ENCODE measurements at places on chromosomes 6 and 20.

GRCh38 chr20:63626424-63627128, at the start of gene GMEB2:
Gene GMEB2, minus strand, starts transcription at chr20:63627101. Its CDS starts 7,704 bp downstream, at chr20:63619397.
- peak; percentile 91 for DNase-seq

DNA sequence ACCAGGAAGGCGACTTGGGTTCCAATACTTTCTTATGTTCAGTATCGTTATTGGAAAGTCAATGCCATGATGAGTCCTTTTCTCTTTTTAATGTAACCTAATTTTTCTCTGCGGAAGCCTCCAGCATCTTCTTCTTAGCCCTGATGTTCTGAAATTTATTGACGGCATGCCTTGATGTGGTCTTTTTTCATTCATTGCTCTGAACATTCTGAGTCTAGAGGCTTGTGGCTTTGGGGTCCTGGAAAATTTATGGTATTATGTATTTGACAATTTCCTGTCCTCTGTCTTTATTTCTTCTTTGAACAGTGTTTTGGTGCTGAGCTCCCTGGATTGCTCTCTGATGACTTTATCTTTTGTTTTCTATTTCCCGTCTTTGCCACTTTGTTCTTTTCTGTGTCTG, 28.7 kb upstream of the MAS1 start:
- DNase-seq = no peak

DNA sequence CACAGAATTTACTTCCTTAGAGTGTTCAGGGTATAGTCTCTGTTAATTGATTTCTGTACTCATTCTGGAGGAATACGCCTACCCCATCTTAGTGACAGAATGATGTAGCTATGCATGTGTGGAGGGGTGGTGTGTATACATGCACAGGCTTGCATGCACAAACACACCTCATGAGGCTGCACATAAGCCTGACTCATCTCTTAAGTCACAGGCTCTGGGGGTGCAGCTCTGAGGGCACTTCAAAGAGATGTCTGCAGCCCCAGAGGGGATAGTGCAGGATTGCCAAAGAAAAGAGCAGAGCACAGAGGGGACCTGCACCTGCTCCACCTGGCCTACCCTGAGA, 24.6 kb downstream of the TBX18 start:
- DNase-seq = no peak

DNA sequence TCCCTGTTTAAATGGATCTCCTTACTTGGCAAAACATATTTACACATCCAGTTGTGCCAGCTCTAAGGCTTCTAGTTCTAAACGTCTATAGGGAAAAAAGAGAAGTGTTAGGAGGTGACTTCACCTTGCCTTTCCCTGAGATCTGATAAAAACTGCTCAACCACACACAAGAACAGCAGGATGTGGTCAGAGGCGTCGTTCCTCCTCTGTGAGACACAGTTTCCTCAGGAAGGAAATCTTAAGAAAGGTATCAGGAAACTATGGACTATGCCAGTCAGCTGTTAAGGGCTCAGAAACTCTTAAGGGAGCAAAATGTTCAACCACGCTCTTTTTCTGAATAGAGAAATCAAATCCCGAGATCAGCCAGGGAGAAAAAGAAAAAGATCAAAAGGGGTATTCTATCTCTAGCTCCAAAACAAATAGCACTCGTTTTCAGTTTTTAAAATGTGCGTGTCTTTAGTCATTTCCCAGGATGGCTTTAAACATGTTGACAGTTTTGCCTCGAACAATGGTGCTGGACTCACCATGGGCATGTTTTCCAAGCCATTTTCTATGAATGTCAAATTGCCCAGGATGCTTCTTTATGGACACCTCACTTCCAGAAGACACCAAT, 154.5 kb downstream of the HACE1 start:
- no peak for DNase-seq

DNA sequence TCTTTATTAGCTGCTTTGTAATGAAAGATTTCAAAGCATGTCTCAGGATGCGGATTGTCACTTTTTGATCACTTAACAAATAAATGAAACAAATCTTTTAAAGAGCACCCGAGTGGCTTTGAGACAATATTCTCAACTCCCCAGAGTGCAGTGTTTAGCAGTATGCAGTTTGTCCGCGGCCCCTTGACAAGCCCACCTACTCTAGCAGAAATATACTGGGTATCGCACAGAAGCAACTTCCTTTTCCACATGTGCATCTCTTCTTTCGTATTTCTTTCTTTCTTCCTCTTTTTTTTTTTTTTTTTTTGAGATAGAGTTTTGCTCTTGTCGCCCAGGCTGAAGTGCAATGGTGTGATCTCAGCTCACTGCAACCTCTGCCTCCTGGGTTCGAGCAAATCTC, 84.5 kb upstream of the FAM184A start:
- DNase-seq = no peak

DNA sequence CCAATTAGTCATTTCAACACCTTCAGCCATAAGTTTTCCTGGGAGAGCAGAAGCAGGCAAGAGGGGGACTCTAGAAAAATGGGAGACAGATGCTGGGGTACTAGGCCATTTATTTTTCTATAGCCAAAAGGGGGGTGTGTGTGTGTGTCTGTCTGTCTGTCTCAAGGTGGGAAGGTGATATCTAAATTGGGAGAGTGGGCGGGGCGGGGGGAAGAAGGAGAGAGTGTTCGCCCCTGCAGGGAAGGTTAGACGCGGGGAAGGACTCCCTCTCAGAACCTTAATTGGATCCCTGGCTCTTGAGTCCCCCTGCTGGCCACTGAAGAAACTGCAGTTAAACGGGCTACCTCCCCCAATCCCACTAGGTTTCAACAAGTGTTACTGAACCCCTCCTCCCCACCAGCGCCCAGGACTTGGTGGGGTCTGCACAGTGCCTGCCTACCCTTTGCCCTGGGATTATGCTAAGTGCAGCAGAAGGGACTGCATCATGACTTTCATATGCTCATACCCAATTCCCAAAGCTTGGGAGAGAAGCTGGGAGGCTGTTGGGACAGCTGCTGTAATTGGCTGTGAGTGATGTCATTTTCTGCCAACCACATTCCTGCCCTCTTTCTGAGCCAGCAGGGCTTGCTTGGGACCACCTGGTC, 45.8 kb downstream of the FOXP4 start:
- peak; percentile 88 for DNase-seq

GRCh38 chr20:25676164-25676809, 20.4 kb downstream of the ZNF337 start:
- peak; percentile 58 for DNase-seq

- DNase-seq = no peak
Measured at GRCh38 chr6:133047065-133047665, 194.0 kb upstream of the EYA4 start.

DNA sequence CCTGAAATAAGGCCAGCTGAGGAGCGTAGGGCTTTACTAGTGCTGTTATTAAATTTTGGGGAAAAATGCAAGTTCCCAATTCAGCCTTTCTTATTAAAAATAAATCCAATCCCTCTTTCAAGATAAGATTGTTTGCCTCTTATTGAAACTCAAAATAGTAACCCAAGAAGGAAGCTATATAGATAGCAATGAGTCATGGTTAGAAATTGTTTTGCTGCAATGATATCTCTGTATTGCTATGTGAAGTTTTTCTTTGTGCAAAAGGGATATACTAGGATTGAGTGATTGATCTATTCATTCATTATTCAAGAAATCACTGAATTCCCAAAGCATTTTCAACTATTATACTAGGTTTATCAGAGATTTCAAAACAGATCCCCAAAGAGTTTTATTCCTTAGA, 93.0 kb upstream of the HDAC2 start:
- no peak for DNase-seq

- DNase-seq = no peak
Measured at GRCh38 chr20:891706-892080, 24.4 kb downstream of the ANGPT4 start.

DNA sequence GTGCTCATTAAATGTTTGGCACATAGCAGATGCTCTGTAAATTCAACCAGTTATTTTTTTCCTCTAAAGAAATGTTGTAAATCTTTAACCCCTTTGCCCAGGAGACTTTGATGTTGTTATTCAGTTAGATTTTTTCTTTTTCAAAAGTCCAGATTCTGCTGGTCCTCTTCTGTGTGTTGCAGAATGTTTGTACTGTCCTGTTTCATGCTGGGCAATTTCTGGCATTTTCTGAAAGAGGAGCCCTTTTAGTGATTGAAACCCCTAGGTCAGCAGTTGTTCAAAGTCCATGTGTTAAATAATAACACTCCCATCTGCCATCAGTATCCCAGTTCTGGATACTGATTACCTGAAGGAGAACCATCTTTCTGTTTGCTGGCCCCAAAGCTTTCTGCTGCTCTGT, 1.3 kb upstream of the SLC17A1 start:
- DNase-seq = no peak

DNA sequence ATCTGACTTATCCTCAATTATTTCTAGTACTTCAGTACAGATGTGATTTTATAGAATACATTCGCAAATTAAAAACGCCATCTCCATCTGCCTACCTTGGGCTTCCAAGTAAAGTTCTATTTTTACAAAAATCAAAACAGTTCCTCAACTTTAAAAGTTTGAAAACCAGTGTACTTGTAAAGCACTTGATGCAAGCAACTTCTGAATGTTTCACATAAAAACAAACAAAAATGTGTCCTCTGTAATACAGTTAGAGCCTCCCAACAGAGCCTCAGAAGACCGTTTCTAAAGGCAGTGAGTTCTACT, 384 bp upstream of the MANEA start:
- no peak for DNase-seq

DNA sequence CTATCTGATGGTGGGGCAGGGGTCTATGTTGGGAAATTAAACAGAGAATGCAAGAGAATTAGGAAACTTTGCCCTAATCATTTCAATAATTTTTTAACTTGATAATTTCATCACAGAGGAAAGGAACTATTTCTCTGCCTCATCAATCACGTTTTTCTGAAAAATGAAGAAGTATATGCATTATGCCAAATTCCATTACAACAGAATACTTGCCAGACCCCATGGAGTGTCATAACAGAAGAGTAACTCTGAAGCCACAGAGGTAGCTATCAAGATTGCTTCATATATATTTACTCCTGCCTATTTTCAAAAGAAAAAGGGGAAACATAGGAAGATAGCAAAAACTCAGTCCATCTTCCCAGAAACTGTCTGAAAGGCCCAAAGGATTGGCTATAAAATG, 5.7 kb upstream of the USP49 start:
- no peak for DNase-seq

DNA sequence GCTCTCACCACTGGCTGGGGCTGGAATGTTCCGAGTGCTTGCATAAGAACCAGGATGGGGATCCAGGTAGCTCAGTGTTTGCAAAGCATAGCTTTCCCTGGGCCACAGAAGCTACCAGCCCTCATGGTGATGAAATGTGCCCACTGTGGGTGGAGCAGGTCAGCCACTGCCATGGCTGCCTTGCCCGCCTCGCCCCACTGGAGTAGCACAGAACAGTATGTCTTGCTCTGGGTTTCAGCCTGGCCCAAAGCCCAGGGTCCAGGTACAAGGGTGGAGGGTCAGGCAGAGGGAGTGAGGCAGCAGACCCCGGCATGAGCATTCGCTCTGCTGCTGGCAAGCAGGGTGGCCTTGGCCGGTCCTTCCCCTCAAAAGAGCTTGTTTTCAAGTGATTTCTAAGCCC, 34.7 kb downstream of the KCNK17 start:
- DNase-seq = no peak

DNA sequence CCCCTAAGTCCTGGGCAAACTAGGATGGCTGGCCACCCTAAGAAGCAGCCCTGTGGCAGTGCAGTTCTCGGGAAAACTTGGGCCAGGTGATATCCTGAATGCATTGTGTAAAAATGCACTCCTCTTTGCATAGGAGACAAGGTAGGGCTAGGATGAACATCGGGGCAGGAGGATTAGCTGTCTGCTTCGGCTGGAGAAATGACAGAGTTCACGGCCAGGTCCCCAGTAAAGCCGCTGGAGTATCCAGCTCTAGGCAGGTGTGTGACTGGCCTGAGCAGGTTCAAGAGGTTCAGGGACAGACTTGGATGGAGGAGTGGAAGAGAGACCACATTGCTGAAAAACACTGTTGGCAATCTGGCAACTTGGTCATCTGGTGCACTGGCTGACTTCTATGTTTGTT, 26.4 kb downstream of the DTD1 start:
- DNase-seq = no peak

DNA sequence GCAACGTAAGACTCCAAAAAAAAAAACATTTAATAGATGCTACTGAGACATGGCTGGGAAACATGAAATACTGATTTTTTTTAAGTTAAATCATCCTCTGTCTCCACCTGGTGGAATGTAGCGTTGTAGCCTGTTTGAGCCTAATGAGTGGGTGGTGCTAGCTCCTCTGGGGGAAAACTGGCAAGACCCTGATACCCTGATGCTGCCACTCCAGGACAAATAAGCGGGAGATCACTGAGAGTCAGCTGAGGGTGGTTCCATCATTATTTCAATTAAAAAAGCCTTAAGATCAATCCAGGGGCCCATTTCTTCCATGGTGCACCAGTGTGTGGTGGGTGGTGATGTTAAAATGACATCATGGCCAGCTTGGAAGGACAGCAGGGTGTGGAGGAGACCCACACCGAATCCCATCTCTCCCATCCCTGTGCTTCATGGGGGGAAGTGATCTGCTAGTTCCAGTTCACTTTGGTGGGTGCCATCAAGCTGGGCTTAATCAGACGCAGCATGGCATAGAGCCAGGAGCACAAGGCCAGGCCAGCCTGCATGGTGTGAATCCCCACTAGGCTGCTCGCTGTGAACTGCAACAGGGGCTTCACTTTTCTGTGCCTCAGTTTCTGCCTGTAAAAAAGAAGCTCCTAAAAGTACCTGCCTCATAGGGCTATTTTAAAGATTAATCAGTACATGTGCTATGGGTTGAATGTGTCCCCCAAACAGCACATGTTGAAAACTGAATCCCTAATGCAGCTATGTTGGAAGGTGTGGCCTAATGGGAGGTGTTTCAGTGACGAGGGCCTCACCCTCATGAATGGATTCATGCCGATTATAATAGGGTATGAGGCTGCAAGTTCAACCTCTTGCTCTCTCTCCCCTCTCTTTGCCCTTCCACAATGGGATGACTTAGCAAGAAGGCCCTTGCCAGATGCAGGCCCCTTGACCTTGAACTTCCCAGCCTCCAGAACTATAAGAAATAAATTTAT, 13.0 kb upstream of the MRPS10 start:
- DNase-seq = peak; percentile 30

DNA sequence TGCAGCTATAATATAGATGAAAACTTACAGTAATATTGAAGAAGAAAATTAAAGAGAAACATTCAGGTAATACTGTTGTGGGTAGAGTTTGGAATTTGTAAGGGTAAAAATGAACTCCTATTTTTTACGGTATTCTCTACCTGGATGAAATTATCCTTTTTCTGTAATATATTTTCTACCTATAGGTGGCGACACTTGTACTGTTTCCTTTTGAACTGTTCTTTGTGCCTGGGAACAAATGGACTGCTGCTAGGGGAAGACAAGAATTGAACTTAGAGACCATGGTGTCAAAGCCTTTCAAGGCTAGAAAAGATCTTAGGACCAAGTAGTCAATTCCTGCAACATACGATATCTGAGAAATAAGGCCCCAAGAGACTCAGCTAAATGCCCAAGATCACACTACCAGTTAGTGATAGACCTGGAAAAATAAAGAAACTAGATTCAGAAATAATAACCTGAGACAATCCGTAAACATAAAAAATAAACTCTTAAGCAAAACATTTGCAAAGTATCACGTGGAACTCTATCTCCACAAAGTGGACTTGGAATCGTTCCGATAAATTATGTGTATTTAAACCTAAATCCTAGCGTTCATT, 383.8 kb downstream of the TFAP2A start:
- no peak for DNase-seq

Data from AG08396 (cell line).